ENCODE measurements at places on chromosomes 16 and 17.

DNA sequence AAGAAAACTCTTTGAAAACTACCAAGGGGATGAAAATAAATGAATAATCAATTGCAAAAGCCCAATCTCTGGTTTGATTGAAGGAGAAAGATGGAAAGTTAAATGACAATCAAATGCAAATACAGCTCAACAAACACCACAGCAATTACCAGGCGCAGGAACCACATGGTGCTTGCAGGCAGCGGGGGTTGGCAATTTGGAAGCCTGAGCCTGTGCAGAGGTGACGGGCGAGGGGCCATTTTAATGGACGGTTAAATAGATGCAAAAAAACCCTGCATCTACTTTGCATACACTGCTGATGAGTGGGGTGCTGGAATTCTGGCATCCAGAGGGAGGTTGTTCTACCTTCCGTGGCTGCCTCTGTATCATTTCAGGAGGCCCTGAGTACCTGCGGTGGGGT is 4.8 kb upstream of the SEZ6 start:
- no peak for DNase-seq

- DNase-seq = no peak
These were observed 14.1 kb downstream of the CDH1 start for GRCh38 chr16:68751160-68751559.

GRCh38 chr16:28096983-28097899 is 33.7 kb upstream of the GSG1L start:
- DNase-seq = no peak

GRCh38 chr16:11140466-11140865 is 115.5 kb downstream of the SOCS1 start:
- DNase-seq = no peak

- DNase-seq = no peak
These were observed 91.2 kb upstream of the TNRC6C start for GRCh38 chr17:77867308-77867781.

- DNase-seq = no peak
These were observed 3.3 kb downstream of the CDK5R1 start for GRCh38 chr17:32490101-32490482.

- DNase-seq = no peak
These were observed 549.1 kb downstream of the WWOX start for GRCh38 chr16:78648517-78648916.

GRCh38 chr17:78883089-78883532 is 19.9 kb downstream of the CEP295NL start:
- peak; percentile 71 for DNase-seq

- DNase-seq = no peak
These were observed 22.3 kb downstream of the RHBDL3 start for GRCh38 chr17:32287804-32288511.

GRCh38 chr16:49939495-49939894 is 83.6 kb upstream of the ZNF423 start:
- no peak for DNase-seq

- no peak for DNase-seq
These were observed 3.7 kb upstream of the VAT1L start for GRCh38 chr16:77784441-77785372.

DNA sequence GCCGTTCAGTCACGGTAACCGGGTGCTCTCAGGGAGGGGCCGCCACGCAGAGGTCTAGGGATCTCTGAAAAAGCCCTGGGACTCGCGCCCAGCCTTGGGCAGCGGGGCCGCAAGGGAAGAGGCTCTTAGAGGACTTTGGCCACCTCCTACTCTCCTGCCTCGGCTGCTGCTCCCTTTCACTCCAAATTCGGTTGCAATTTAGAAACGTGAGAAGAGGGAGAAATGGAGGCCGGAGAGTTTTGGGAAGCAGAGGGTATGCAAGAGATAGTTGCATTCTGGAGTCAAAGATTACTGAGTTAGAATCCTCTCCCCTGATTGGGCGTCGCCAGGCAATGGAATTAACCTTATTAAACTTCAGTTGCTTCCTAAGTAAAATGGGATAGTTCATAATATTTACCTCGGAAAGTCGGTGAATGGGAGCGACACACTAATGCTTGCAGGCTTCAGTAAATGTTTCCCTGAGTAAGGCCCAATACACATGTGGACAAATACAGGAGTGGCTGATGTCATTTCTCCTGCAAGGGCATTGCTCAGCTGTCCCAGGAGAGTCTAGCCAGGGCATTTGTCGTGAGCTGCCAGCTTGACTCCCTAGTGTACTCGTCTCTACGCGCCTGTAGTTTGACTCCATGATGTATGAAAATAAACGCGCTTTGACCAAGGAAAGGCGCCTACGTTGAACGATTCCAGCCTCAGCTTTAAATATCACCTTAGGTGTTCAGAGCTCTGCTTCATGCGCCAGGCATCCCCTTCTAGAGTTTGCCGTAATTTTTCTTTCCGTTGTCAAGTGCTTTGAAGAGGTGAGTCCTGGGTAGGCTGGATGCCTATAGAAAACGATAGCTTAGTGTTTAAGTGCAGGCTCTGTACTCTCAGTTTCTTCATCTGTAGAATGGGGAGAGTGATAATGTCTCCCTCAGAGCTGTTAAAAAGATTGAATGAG is 667 bp downstream of the OGFOD1 start:
- DNase-seq = no peak

GRCh38 chr17:58565389-58566311 is 51.2 kb upstream of the MTMR4 start:
- no peak for DNase-seq

- DNase-seq = no peak
These were observed 2.3 kb downstream of the DNASE1 start for GRCh38 chr16:3656491-3657468.

DNA sequence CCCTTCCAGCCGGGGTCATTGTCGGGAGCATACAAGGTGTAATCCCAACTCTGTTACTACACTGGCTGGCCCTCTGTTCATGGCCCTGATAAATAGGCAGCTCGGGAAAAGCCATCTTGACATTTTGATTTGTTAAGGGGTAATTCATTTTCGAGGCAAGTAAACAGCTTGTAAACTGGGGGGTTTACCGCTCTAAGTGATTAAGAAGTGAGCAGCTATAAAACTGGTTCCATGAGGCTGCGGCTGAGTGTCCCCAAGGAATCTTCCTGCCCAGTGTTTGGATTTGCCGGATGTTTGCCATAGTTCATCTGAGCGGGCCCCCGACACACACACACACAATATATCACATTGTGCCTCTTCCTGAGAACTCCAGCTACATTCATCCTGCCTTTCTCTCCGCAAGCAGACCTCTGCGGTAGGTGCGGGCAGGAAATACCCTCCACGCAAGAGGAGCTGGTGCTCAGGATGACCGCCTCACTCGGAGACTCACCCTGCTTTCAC is 92.2 kb downstream of the SOCS1 start:
- no peak for DNase-seq

- peak; percentile 92 for DNase-seq
These were observed 959 bp upstream of the ANKRD13B start for GRCh38 chr17:29591737-29592608.

- DNase-seq = no peak
These were observed 32.8 kb downstream of the BEAN1 start for GRCh38 chr16:66459878-66460277.

DNA sequence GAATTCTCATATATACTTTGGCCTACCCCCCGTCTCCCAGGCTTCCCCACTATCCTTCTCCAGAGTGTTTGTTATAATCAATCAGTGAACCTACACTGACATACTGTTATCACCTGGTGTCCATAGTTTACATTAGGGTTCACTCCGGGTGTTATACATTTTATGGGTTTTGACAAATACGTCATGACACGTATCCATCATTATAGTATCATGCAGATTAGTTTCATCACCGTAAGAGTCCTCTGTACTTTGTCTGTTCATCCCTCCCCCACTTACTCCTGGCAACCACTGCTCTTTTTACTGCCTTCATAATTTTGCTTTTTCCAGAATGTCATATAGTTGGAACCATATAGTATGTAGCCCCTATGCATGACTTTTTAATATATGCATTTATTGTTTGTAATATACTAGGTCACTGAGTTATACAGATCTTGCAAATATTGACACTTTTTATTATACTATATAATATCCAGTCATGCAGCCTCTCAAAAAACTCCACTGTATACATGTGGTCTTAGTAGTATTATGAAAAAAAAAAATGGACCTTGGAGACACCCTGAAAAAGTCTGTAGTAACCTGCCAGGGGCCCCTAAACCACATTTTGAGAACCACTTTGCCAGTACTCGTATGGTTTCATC is 28.4 kb downstream of the PPM1D start:
- no peak for DNase-seq

GRCh38 chr17:80365983-80366382 is 49.0 kb upstream of the ENDOV start:
- DNase-seq = no peak

DNA sequence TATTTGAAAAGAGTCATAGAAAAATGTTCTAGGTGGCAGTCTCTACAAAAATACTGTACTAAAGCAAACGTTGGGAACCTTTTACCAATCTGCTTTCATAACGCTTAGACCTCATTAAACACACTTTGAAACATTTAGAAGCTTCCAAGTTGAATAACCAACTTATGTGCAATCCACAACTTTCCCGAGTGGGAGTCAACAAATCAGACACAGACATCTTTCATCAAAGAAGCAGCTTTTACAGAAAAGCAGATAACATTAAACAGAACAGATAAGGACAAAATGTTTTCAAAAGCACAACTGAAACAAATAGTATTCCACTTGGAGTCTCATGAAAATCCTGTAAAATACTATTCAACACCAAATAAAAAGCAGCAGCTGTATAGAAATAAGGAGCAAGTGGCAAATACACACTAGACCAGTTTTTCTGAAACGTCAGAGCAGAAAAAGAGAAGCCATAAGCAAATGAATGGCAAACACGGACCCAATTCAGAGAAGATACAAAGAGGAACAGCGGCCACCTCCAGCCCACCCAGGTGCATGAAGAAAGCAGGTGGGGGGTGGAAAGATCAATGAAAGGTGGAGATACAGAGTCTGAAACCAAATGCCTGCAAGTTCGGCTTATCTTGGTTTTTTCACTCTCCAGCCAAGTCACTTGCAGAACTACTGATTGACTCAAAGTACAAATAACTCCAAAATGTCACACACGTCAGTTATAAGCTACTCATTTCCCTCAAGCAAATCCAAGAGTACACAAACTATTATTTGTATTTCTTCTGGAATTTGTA is 18.4 kb upstream of the FBF1 start:
- no peak for DNase-seq

GRCh38 chr16:48123104-48123788 is 32.5 kb downstream of the ABCC12 start:
- peak; percentile 90 for DNase-seq

- DNase-seq = peak; percentile 31
These were observed 48.4 kb upstream of the KDM8 start for GRCh38 chr16:27154705-27155521.

GRCh38 chr16:56246051-56246817 is 54.9 kb downstream of the GNAO1 start:
- DNase-seq = no peak

- DNase-seq = no peak
These were observed 11.9 kb downstream of the KCNJ12 start for GRCh38 chr17:21388066-21388465.

DNA sequence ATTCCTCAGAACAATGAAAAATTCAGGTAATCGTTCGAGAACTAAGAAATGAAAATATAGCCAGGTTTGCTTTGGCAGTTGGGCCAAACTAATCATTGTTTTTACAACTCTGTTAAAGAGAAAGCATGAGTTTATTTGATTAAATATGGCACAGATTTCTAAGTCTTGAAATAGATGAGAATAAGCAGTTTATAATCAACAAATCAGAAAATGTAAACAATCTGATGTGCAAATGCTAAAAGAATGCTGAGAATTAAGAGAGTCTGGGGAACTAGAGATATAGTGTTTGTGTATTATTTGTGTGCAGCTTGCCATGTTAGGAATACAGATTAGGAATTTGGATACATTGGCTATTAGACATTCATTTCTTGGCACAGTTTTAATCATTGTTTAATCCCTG is 212.5 kb downstream of the TANC2 start:
- DNase-seq = no peak

GRCh38 chr17:50926523-50926922 is 60.4 kb upstream of the TOB1 start:
- DNase-seq = no peak

Measured in 8988T (cell line).